ELR (cell line): ENCODE measurements at places on chromosomes 13 and 19.
A peak's percentile ranks its signal among the peaks of the same experiment; 100 is the strongest.

DNA sequence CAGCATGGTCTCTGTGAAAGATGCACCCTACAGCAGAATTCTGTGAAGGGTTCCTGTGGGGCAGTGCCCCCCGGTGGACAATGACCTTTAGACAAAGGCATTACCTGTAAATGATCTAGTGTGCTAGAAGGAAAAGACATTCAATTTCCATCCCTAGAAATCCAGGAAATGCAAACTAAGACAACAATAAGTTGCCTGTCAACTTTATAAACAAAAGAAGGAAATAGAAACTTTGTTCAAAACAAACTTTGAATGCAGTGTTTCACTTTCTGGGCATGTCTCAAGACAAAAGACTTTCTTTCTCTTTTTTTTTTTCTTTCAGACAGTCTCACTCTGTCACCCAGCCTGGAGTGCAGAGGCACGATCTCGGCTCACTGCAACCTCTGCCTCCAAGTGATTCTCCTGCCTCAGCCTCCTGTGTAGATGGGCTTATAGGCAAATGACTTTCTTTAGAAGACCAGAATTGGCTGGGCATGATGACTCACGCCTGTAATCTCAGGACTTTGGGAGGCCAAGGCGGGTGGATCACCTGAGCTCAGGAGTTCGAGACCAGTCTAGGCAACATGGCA, 15.5 kb downstream of the TEX101 start:
- DNase-seq: peak; percentile 36

DNA sequence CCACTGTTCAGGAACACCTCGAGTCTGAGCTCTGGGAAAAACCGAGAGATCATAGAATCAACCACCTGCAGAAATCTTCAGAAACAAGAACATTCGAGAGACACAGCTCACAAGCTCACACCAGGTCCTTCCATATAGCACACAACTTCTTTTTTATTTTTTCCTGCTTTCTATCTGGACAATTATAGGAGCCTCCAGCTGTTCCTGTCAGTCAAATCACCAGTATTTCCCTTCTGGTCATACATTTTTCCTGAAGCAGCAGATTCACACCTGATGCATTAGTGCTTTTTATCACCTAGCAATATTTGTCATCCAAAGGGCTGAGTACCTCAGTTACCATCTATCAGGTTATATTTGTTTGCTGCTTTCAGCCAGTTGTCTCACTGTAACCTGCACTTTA, 323.5 kb downstream of the FOXO1 start:
- DNase-seq: no peak

DNA sequence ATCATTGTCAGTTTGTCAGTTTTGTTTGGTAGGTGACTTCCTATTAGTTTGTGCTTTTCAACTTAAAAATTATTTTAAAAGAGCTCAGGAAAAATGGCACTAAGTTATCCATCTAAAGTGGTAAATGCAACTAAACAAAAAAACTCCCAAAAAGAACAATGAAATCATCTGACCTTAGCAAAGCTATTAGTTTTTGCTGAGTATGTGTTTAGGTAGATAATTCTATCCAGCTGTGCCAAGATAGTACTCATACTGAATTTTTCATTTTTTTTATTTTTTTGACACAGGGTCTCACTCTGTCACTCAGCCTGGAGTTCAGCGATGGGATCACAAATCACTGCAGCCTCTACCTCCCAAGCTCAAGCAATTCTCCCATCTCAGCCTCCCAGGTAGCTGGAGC, 645.3 kb downstream of the TBC1D4 start:
- DNase-seq: no peak

GRCh38 chr13:75687150-75687763, 51.1 kb downstream of the LMO7 start:
- peak; percentile 72 for DNase-seq

GRCh38 chr13:34070544-34071303, 252.8 kb downstream of the RFC3 start:
- no peak for DNase-seq

- no peak for DNase-seq
These were observed 59.4 kb downstream of the ZAR1L start for GRCh38 chr13:32255724-32256109.

GRCh38 chr19:19550485-19550929, 12.4 kb downstream of the CILP2 start:
- DNase-seq: peak; percentile 27

GRCh38 chr13:79060216-79060615, 345.8 kb downstream of the RBM26 start:
- DNase-seq: peak; percentile 22

DNA sequence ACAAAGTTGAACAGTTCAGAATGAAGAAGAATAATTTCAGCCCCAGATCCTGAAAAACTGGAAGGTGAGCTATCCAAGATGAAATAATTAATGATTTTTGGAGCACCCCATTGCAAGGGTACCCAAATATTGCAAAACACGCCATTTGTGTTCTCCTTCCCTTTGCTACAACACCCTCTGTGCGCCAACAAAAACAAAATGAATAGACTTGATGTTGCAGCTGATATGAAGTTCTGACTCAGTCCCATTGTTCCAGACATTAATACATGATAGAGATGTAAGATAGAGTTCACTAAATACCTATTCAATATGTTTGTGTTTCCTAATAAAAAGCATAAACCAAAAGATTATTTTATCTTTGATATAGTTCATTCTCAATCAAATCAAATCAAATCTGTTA, 287.5 kb upstream of the SOX21 start:
- no peak for DNase-seq

DNA sequence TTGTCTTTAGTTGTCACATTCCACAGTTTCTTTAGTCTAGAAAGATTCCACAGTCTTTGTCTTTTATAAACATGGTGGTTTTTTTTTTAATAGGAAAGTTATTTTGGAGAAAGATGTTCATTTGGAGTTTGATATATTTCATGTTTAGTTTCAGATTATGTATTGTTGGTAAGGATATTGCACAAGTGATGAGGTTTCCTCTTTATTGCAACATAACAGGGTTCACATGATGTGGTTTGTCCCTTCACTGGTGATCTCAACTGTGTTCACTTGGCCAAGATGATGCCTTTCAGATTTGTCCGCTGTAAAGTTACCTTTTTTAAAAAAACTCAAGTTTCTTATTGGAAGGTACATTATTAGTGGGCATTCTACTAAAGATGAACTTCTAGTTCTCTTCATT, 3.2 kb downstream of the ZNF230 start:
- DNase-seq: peak; percentile 4

- DNase-seq: no peak
These were observed 8.8 kb downstream of the NLRP8 start for GRCh38 chr19:55956431-55956830.

GRCh38 chr19:35673121-35673804, 6.9 kb downstream of the UPK1A start:
- peak; percentile 89 for DNase-seq

GRCh38 chr13:21522847-21523246, 63.7 kb upstream of the ZDHHC20 start:
- DNase-seq: no peak

- peak; percentile 13 for DNase-seq
These were observed 37.5 kb downstream of the N4BP2L2 start for GRCh38 chr13:32501064-32501463.

- DNase-seq: no peak
These were observed 391.7 kb upstream of the HTR2A start for GRCh38 chr13:47288546-47288945.

GRCh38 chr19:29201855-29202254, 11.1 kb downstream of the UQCRFS1 start:
- peak; percentile 2 for DNase-seq

GRCh38 chr13:112104881-112105234, 37.9 kb downstream of the SOX1 start:
- DNase-seq: no peak

- peak; percentile 61 for DNase-seq
These were observed 11.3 kb downstream of the STAP2 start for GRCh38 chr19:4327252-4327876.

GRCh38 chr19:14830702-14831101, 4.3 kb downstream of the OR7A5 start:
- no peak for DNase-seq

DNA sequence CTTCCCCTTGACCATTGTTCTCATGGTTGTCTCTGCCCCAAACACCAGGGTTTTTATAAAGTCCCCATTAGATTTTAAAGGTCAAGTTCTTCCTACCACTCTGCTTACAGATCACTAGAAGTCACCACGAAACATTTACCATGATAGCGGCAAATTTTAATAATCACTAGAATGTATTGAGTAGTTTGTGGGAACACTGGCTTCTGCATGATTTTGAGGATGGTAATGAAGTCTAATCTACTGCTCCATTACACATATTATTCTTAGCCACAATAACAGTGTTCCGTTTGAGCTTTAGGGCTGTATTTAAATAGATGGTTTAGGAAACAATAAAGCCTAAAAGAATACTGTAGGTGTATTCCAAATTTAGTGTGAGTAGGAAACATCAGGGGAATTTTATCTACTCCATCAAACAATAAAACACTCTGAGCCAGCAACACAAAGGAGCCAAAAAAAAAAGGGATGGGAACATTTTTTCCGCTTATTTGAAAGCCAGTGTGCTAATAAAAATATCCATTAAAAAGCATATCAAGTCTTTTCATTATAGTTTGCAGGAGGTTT, 49.7 kb downstream of the KLF12 start:
- no peak for DNase-seq

DNA sequence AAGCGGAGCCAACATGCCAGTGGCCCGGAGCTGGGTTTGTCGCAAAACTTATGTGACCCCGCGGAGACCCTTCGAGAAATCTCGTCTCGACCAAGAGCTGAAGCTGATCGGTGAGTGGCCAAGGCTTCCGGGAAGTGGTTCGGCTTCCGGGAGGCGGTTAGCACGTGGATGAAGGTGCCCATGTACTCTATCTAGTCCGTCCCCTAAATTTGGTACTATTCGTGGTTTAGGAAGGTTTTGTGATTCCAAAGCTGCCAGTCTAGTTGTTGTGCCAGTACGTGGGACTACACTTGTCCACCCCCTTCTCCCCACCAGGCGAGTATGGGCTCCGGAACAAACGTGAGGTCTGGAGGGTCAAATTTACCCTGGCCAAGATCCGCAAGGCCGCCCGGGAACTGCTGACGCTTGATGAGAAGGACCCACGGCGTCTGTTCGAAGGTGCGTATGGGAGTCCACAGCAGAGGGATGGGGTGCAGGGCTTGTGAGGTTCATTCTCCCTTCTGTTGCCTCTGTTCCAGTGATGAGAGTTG, 579 bp downstream of the RPS9 start:
- no peak for DNase-seq

DNA sequence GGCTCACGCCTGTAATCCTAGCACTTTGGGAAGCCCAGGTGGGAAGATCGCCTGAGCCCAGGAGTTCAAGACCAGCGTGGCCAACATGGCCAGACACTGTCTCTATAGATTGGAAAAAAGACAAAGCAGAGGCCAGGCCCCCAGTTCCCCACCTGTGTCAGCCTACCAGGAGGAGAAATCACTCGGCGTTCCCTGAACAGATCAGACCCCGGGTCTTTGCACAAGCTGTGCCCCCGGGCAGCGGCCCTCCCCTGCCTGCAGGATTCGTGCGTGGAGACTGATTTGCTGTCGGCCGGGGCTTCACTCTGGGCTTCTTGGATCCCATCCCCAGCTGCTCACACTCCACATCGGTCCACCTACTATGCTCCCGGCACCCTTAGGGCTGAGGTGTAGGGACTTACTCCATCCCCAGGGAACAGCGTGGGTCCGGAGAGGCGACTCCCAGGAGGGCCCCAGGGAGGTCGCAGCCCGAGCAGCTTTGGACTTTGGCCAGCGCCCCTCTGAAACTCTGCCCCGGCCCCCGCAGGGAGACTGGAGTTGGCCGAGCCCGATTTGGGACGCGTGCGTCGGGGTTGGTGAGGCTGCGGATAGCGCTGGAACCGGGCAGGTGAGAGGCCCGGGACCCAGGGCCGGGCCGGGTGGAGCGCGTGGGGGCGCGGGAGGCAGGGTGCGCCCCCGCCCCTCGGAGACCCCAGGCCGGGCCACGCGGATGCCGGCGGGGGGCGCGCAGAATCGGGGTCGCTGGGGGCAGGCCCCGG, 515 bp upstream of the EFNA2 start:
- DNase-seq: no peak

- DNase-seq: peak; percentile 14
These were observed 848.1 kb downstream of the SLITRK6 start for GRCh38 chr13:84951128-84951527.

DNA sequence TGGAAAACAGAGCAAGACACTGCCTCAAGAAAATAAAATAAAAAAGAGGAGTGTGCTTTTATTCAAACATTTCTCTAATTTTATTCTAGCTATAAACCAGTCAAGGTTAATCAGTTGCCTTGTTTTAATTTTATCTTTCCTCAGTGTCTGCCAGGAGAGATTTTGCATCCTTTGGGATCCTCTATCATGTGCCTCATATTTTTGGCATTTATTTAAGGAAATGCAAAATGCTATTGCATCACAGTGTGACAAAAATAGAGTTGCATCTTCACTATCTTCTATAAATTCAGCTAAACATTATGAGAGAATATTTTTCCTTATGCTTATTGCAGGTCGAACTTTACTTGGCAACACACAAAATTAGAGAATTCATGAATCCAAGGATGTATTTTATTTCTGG, 639.0 kb upstream of the KLF12 start:
- DNase-seq: no peak

DNA sequence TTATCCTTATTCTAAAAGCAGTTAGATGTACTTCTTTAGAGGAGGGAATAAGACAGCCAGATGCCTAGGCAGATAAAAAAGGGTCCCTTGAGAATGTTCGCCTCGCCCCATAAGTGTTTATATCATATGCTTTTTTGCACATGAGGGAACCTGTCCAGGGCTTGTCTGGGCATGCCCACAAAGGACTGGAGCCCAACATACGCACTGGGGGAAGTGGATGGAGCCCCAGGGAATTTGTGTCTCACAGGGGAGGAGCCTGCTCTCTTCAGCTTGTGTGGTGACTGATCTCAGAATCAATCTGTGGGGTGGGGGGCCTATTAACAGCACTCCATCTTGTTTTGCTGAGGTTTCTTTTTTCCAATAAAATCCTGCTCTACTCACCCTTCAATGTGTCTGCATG, 22.6 kb downstream of the MED4 start:
- DNase-seq: no peak

DNA sequence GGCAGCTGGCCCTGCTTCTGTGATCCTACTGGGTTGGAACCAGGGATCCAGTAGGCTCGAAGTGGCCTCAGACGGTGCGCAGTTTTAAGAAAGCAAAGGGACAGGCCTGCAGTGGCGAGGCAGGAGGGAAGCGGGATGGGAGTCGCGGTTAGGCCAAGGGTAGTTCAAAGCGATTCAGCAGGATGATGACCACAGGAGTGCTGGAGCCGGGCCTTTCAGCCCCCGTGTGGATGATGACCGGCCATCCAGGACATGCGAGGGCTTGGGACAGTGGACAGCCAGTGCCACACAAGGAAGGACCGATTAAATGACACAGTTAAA, 854 bp downstream of the RNASEH2B start:
- peak; percentile 77 for DNase-seq

GRCh38 chr13:22278336-22278929, 607.6 kb downstream of the FGF9 start:
- peak; percentile 1 for DNase-seq

DNA sequence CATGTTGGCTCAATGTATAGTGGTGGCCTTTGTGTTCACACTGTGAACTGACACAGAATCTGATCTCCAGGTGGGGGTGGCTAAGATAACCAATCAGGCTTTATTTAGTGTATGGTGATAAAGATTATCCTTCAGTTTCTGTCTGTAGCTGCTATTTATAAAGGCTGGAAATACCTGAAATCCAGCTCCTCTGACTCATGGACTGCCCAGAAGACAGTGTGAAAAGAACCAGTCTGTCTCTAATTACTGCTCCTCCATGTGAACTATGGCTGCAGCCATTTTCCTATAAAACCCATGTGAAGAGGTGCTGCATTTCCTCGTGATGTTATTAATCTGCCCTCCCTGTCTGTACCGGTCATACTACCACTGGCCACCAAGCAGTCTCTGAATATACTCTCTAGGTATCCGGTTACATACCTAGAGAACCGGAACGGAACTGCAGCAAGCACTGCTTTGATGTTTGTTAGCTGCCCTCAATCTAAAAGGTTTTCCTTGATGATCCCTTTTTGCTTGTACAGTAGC, 238.0 kb downstream of the LHFPL6 start:
- DNase-seq: peak; percentile 25
